OCI-LY7 (cell line): ENCODE measurements at places on chromosomes 3 and 15. TPM values are rescaled to one million over a fixed set of nuclear protein-coding genes. Genes with fewer than 3 reads are reported as not detected.
A peak's percentile ranks its signal among the peaks of the same experiment; 100 is the strongest.

- DNase-seq, result no peak
Observed at GRCh38 chr3:145294572-145294971, 866.4 kb downstream of the PLOD2 start.

The ROPN1 gene
- total RNA-seq, result not detected in 2 replicates

DNA sequence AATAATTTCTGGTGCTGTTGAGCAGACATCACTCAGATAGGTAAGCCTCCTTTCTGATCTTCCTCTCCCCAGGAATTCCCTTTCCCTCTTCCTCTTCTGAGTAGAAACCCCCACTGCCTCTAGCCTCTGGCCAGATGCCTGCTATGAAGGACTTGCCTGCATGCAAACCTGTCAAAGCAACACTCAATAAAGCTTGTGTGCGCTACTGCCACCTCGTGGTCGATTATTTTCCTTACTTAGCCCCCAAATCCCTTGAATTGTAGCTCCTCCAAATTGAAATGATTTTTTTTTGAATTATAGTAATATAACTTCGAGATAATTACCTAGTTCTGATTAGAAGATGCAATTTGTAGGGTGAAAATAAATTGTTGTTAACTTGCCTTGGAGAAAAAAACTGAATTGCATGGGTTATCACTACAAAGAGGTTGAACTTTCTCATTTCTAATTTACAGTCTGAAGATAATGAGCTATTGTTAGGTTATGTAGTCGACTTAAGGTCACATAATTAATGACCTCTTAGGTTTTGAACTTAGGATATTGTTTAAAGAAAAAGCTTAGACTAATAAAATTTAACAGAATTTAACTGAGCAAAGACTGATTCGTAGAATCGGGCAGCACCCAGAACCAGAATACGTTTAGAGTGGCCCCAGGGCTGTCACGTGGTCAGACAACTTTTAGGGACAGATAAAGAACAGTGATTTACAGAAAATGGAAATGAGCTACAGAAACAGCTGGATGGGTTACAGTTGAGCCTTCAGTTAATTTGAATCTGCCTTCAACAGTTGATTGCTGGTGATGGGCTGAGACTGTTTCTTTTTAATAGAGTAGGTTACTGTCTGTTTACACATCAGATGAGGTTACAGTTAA, 269.3 kb downstream of the ARPP21 start:
- peak; percentile 76 for DNase-seq

The TJP1 gene
- total RNA-seq, result 0.06 and 0.32 TPM in 2 replicates

- no peak for DNase-seq
Observed at GRCh38 chr3:49456466-49456865, 13.6 kb upstream of the DAG1 start.

DNA sequence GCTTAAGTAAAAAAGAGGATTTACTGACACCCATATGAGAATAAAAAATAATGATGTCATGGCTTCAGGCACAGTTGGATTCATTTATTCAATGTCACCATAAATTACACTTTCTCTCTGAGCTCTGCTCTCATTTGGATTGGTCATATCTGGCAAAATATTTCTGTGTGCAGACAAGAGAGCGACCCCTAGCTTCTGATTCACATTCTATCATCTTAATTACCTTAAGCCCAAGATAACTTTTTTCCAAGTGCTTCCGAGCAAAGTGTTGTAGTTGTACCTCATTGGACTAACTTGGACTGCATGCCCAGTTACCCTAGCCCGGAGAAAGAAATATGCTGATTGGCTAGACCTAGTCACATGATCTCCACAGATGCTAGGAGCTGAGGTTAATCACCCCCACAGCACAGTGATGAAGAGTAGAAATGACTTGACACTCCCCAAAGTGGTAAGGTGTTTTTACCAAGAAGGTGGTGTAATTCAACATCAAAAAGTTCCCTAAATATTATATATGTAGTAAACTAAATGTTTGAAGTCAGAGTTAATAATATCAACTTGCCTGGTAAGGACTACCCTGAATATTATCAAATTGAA, 552.2 kb upstream of the SUCLG2 start:
- DNase-seq, result peak; percentile 26

The SV2B gene
- total RNA-seq, result 0.13 and 0.15 TPM in 2 replicates

The ADAM10 gene
- 103 and 110 TPM in 2 replicates for total RNA-seq

The CHSY1 gene
- 11.4 and 14.3 TPM in 2 replicates for total RNA-seq

GRCh38 chr3:54481606-54482365, 359.4 kb downstream of the CACNA2D3 start:
- DNase-seq, result no peak

The ERC2 gene
- not detected in 2 replicates for total RNA-seq

The SLC22A13 gene
- total RNA-seq, result 0.27 TPM in 1 of 2 replicates, not detected in the other

- DNase-seq, result no peak
Observed at GRCh38 chr3:138463724-138464490, 29.5 kb downstream of the ESYT3 start.

The TRANK1 gene
- 57.1 and 66.3 TPM in 2 replicates for total RNA-seq

GRCh38 chr15:77243135-77243534, 172.2 kb upstream of the TSPAN3 start:
- DNase-seq, result no peak

The ZNF501 gene
- 0.88 and 1.4 TPM in 2 replicates for total RNA-seq

DNA sequence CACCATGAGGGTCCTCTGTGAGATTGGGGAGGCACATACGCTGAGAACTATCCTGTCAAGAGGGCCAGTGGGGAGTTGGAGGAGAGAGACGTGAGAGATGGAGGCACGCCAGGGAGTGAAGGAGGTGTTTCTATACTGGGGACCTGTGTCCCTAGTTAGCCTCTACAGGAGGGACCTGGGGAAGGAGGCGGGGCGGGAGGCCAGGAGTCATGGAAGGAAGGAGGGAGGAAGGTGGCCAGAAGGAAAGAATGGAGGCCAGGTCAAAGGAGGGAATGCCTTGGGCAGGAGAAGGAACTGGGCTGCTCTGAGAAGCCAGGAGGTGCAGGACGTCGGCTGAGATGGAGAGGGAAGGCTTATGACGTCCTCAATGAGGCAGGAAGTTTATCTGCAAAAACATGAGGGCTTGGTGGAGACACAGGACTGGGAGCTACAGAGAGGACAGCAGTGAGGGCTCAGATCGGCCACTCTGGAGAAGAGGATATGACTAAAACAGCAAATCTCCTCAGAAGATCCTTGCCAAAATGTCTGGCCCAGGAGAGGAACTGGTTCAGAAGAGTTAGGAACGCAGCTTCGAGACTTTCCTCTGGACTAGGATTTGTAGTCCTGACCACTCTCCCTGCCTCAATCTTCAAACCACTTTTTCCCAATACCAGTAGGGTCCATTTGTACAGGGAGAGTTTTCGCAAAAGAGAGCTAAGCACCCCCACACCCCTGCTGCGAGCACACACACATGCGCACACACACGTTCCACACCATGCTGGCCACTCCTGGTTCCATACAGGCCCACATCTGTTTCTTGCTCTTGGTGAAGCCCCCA, 59.9 kb downstream of the ADCY5 start:
- DNase-seq, result no peak

The TLR9 gene
- 3.7 and 9.0 TPM in 2 replicates for total RNA-seq

- DNase-seq, result peak; percentile 68
Observed at GRCh38 chr3:160486459-160486869, 36.9 kb upstream of the TRIM59 start.

The AGBL1 gene
- not detected in 2 replicates for total RNA-seq

DNA sequence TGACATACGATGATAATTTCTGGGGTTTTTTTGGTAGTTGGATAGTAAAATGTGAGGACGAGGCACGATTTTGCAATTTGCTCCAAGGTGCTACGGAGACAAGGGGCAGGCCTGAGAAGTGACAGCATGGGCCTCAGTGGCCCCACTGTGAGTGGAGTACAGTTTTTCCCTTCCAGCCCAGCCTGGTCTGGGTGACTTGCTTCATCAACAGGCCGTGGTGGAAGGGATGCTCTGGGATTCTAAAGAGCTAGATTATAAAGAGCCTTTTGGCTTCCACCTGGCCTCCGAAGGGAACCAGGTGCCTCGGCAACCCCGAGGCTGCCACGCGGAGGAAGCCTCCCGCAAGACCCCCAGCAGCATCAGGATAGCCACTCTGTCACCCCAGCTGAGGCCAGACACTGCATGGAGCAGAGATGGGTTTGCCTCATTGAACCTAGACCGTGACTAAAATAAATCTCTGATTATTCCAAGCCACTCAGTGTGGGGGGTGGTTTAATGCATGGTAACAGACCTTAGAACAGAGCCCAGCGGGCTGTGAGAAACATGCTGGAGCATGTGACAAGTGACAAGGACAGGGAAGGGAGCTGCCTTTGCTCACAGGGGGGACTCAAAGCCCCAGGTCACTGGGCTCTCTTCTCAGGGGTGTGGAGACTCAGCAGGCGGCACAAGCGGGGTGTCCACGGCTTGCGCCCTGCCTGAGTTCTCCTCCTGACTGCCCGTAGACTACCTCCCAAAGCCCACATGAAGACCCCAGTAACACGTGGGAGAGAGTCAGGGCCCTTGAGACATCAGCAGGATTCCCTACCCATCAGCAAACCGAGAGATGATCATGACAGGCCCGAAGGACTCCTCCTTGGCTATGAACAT, 22.6 kb upstream of the SLC41A3 start:
- no peak for DNase-seq

GRCh38 chr15:37133602-37134001, 33.3 kb upstream of the MEIS2 start:
- DNase-seq, result peak; percentile 9

- DNase-seq, result no peak
Observed at GRCh38 chr3:123816673-123817207, 67.4 kb downstream of the MYLK start.

- no peak for DNase-seq
Observed at GRCh38 chr3:153246806-153247205, 84.8 kb downstream of the RAP2B start.

The KLHL6 gene
- 169 and 191 TPM in 2 replicates for total RNA-seq

DNA sequence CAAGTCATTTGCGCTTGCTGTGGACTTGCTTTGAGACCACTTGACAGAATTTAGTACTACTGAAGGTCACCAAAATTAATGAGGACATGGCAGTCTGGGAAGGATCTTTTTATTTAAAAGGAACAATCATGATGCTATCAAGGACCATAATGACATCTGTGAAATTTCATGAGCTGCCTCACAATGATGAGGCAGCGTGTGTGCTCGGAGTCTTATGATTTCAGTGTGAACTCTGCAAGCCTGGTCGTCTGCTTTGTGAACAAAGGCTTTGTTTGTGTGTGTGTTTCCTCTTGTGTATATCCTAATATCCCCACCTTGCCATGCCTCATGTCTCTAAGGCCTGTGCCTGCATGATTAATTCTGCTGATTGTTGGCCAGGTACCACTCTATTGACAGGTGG, 46.7 kb downstream of the RAD54L2 start:
- DNase-seq, result no peak

The MAP1A gene
- total RNA-seq, result 2.7 and 3.3 TPM in 2 replicates

DNA sequence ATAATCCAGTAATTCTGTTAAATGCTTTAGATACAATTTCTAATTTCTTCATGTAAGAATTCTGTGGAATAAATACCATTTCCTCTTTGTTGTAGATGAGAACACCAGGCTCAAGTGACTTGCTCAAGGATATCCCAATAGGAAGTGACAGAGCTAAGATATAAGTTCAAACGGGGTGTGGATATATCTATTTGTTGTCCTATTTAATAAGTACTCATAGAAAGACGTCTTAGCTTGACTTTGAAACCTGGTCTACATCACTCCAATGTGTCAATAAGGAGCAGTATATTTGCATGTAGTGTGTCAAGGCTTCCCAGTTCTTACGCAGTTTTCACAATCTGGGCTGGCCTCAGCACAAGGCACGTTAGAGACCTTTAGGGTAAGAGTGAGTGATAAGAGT, 4.7 kb upstream of the GCSAM start:
- DNase-seq, result peak; percentile 27

DNA sequence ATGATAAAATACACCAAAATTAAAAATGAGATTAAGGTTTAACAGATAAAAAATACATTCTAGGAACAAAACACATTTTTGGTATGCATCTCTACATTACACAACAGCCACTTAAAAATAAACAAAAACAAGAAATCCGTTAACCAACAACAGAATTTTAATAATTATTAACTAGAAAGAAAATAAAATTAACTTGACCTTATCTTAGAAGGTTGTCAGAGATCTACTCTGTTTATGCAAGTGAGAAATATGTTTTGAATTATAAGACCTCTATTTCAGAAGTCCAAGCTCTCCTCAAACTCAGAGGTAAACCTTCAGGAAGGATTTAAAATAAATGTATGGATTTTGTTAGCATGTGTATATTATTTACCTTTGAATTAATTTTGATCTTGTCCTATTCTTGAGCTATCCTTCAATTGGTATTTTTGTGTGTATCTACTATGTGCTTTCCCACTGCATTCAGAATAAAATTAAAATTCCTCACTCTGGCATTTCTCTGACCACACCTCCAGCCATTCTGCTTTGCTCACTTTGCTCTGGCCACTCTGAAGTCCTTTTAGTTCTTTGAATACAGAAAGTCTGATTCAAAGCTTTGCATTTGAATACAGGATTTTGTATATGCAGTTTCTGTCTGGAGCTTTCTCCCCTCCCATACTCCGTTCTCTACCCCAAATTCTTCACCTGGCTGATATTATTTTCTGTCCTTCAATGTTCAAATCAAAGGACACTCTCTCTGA, 352.0 kb downstream of the ZBTB20 start:
- DNase-seq, result no peak

DNA sequence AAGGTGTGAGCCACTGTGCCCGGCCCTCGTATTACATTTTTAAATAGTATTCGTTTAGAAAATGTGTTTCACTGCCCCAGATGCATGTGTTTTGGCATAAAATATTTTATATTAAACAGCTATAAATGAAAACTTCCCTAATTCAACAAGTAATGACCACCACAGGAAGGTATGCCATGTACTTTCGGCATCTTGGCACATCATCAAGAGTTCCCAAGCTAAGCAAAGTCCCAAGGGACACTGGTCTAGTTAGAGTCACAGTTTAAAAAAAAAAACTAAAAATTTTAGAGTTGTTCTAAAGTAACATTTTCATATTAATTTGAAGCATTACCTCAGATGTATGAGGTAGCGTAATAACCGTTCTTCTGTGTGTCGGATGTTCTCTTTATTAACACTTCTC, 15.6 kb upstream of the ARPP19 start:
- DNase-seq, result no peak

- DNase-seq, result no peak
Observed at GRCh38 chr3:125141596-125142419, 70.7 kb downstream of the SLC12A8 start.
